ENCODE measurements at places on chromosomes 4 and X.

- no peak for DNase-seq
Observed at GRCh38 chrX:132591719-132592275, 103.0 kb upstream of the MBNL3 start.

DNA sequence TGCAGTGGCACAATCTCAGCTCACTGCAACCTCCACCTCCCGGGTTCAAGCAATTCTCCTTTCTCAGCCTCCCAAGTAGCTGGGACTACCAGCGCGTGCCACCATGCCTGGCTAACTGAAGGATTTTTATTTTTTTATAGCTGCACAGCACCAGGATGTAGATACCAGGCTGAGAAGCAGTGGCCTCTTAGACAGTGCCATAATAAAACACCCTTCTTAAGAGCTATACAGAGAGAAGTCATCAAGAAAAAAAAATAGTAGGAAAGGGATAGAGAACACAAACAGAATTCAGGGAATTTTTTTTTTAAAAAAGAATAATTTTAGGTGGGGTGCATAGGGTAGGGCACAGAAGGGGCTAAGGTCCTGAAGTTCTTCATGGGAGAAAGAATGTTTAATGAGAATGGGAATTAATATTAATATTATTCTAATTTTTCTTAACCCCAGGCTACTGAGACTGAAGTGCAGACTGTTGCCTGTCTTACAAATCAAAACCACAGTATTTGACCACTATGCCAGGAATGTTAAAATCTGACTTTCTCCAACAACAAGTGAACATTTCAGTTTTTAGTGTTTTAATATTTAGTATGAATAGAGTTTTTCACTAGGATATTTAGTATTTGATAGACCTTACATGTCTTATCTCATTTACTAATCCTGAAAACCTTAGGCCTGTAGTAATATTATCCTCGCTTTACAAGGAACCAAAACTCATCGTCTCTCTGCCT lies 146.7 kb downstream of the KCNIP4 start:
- DNase-seq, result no peak

DNA sequence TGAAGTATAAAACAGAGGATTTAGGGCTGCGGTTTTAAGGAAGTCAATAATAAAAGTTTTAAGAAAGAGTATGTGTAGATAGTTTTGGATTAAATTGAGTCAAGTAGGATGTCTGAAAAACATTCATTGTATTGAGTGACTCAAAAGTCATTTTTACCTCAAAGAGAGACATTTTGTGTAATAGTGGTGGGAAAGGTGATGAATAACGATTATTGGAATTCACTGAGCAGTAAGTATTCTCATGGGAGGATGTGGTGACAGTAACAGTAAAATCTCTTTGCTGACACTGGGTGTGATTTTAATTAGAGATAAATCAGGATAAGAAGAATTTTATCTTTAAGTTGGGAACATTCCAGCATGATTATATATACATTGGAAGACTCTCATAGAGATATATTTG lies 233.6 kb downstream of the PDHA2 start:
- DNase-seq, result no peak

DNA sequence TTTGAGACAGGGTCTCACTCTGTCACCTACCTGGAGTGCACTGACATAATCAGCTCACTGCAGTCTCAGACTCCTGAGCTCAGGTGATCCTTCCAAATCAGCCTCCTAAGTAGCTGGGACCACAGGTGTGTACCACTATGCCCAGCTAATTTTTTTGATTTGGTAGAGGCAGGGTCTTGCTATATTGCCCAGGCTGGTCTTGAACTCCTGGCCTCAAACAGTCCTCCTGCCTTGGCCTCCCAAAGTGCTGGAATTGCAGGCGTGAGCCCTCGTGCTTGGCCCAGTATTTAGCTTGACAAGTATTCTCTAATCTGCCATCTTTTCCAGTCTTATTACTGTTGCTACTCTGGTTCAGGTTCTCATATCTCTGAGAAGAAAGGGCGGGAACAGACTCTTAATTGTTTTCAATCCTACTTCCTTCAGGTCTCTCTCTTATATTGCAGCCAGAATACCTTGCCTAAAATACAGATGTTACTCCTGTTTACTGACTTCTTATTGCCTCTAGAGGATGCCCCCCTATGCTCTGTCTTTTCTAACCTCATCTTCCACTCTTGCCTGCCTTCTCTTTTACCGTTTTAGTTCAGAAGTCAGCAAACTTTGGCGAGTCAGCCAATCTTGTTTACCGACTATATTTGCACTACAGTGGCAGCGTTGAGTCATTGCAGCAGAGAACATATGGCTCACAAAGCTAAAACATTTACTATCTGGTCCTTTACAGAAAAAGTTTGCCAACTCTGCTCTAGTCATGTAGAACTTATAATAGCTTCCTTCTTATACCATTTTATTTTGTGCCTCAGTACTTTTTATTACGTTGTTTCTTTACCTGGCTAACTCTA lies 19.0 kb downstream of the MRPL1 start:
- no peak for DNase-seq

- no peak for DNase-seq
Observed at GRCh38 chr4:1736812-1737211, 15.5 kb downstream of the TACC3 start.

GRCh38 chrX:153636716-153637115 lies 10.3 kb upstream of the DUSP9 start:
- DNase-seq, result no peak

- DNase-seq, result no peak
Observed at GRCh38 chr4:99054428-99054994, 34.1 kb downstream of the ADH5 start.

- DNase-seq, result peak; percentile 86
Observed at GRCh38 chr4:76948443-76949275, 893 bp upstream of the SEPTIN11 start.

GRCh38 chrX:154477891-154478477 lies 1.1 kb downstream of the LAGE3 start:
- DNase-seq, result no peak

DNA sequence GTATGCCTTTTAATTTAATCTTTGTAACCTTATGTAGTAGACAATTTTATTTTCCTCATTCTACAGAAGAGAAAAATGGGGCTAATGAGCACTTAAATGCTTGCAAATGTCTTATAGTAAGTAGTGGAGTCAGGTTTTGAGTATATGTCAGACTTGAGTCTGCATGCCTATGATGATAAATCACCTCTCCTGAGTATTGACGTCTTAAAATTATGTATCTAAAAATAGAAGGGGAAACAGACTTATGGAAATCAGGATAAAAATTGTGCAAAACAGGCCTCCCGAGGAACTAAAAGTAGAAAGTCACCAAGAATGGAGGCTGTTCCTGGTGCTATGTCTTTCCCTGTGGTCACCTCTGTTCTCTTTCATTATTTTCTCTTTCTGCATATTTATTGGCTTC lies 92.7 kb downstream of the STIM2 start:
- DNase-seq, result no peak

DNA sequence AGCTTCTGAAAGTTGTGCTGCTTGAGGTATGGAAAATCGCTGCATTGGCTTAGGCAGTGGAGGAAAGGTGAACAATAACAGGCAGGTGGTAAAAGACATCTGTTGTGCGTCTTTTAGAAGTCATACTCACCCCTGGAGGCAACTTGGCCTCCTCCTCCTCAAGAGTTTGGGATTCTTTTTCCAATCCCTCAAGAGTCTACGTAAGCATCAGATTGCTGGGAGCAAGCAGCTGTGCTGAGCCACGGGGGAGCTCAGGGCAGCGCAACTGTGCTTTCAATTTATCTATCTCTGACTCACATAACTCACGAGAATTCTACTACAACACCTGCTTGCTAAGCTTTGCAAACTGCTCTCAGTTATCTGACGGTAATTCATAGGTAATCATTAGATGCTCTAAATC lies 6.4 kb upstream of the RBMX2 start:
- no peak for DNase-seq

GRCh38 chr4:41802590-41802989 lies 54.1 kb upstream of the PHOX2B start:
- no peak for DNase-seq

- DNase-seq, result no peak
Observed at GRCh38 chrX:134371133-134371532, 88.8 kb upstream of the HPRT1 start.

GRCh38 chr4:104429150-104429741 lies 65.4 kb downstream of the CXXC4 start:
- no peak for DNase-seq

DNA sequence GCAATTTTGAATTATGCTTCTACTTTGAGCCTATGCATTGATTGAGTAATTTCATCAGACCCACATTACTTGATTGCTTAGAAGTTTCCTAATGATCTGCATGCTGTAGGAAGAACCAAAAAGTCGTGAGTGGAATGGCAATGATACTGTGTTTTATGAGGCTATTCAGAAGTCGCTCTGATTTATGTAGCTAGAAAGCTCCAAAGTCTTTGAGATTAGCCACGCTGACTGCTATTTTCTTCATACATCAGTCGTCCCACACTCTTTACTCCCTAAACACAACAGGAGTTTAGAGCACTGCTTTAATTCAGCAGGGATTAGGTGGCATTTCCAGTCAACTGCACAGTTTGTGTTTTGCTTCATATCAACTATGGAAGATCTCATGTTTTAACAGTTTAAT lies 4.1 kb downstream of the GRID2 start:
- DNase-seq, result no peak

- DNase-seq, result no peak
Observed at GRCh38 chr4:118867311-118868067, 21.2 kb upstream of the SYNPO2 start.

GRCh38 chr4:4711902-4712301 lies 147.6 kb upstream of the MSX1 start:
- DNase-seq, result no peak

GRCh38 chr4:47668810-47669408 lies 169.0 kb downstream of the CORIN start:
- no peak for DNase-seq

DNA sequence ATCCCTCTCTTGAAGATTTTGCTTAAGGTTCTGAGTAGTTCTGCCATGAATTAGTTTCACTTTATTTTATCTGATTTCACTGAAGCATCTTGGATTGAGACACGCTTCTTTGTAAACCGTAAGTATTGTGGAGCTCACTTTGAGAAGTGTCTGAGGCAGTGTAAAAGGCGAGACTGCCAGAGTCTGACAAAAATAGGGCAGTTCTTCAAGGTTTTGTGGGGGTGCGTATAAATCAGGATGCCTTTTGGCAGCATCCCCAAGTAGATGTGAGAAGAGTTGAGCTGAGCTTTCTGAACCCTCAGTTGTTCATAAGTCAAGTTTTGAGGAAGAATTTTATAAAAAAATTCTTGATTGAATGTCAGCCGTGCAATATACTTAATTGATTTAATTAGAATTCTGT lies 76.3 kb downstream of the RBPJ start:
- no peak for DNase-seq

GRCh38 chr4:184940500-184940899 lies 77.8 kb upstream of the HELT start:
- DNase-seq, result no peak

DNA sequence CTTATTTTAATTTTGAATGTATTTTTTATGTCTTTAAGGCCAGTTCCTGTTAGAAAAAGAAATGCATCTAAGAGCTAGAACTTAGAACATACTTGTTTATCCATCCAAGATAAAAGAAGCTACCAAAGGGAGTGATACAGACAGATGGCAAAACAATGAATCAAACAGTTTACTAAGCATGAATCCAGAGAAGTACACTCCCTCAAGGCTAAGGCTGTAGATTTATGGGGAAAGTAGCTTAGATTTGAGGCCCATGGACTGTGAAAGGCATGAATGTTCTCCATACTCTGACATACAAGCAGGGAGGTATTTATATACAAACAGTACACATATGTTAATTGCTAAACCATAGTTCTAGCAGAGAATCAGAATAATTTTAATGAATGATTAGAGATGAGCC lies 255.3 kb upstream of the NRK start:
- no peak for DNase-seq

GRCh38 chr4:88097781-88098180 lies 60.7 kb downstream of the ABCG2 start:
- no peak for DNase-seq

DNA sequence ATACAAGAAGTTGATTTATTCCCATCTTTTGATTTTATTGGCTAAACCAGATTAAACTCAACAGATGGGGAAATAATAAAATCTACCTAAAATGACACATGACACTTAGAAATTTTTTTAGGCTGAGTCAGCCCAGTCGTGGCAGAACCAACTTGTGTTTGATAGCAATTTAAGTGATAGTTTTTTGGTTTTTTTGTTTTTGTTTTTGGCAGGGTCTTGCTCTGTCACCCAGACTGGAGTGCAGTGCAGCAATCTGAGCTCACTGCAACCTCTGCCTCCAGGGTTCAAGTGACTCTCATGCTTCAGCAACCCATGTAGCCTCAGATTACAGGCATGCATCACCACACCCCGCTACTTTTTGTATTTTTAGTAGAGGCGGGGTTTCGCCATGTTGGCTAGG lies 370.3 kb upstream of the NOCT start:
- no peak for DNase-seq

DNA sequence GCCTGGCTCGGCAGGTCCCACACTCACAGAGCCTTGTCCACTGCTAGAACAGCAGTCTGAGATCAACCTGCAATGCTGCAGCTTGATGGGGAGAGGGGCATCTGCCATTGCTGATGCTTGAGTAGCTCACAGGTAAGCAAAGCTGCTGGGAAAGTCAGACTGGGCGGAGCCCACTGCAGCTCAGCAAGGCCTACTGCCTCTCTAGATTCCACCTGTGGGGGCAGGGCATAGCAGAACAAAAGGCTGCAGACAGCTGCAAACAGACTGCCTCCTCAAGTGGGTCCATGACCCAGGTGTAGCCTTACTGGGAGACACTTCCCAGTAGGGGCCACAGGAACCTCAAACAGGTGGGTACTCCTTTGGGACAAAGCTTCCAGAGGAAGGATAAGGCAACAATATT lies 110.6 kb upstream of the ADAMTS3 start:
- DNase-seq, result no peak

DNA sequence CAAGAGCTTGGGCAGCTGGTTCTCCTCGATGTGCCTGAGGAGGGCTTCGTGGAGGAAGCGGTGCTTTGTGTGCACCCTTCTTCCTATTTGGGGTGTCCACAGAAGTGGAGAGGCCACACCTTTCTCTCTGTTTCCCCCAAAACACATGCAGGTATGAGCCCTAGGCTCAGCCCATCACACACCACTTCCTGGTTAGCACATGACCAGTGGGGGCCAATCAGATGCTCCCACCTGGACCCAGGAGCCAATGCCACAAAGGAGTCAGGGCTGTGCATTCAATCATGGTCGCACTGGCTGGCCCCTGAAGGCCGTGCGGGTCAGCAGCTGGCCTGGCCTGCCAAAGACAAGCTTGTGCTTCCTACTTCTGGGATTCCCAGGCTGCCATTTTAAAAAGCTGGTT lies 51.4 kb downstream of the PPP2R2C start:
- no peak for DNase-seq

- DNase-seq, result no peak
Observed at GRCh38 chrX:6980981-6981380, 166.5 kb upstream of the STS start.

DNA sequence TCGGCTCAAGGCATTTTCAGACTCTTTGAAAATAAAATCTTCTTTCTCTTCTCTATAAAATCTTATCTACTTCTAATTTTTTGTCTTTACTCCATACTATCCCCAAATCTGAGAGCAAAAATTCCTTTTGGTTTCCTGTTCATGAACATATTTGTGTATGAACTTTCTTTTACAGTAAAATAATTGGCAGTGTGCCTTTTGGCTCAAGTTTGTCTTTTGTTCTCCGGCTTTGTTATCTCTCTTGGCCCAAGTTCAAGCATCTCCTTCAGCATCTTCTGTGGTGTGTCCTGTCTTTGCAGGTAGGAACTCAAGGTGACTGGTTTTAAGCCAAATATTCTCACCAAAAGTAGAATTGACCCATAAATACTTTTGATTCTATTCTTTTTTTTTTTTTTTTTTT lies 276.6 kb upstream of the FAT1 start:
- DNase-seq, result no peak

All from activated CD8-positive, alpha-beta memory T cell treated with anti-CD3 and anti-CD28 coated beads for 24 hours (primary cell).